ENCODE measurements at places on chromosomes 5 and 9.

DNA sequence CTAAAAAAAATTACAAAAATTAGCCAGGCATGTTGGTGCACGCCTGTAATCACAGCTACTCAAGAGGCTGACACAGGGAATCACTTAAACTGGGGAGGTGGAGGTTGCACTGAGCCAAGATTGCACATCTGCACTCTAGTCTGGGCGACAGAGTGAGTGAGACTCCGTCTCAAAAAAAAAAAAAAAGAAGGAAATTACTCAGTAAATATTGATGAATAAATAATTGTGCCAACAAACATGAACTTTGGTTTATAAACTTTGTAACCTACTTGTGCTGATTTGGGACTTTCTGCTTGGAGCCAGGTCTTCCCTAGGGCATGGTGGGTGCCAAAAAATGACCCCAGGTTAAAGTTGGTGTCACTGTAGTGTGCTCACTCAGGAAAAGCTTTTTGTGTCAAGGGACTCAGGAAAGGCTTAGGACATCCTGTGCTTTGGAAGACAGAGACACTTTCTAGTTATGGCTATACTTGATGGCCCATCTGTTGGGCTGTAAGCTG lies 19.0 kb downstream of the ABLIM3 start:
- no peak for DNase-seq

DNA sequence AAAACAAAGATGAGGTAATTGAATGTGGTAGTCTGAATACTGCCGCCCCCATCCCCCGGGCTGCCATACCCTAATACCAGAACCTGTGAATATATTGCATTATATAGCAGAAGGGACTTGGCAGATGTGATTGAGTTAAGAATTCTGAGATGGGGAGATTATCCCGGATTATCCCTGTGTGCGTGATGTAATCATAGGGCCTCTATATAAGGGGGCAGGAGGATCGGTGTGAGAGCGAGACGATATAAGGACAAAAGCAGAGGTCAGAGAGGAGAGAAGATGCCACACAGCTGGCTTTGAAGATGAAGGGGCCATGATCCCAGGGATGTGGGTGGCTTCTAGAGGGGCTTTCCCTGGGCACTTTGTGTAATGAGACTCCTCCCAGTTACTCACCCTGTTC lies 101.7 kb upstream of the TLE1 start:
- peak; percentile 80 for DNase-seq

- no peak for DNase-seq
Measured at GRCh38 chr5:54344653-54345052, 34.3 kb upstream of the ARL15 start.

DNA sequence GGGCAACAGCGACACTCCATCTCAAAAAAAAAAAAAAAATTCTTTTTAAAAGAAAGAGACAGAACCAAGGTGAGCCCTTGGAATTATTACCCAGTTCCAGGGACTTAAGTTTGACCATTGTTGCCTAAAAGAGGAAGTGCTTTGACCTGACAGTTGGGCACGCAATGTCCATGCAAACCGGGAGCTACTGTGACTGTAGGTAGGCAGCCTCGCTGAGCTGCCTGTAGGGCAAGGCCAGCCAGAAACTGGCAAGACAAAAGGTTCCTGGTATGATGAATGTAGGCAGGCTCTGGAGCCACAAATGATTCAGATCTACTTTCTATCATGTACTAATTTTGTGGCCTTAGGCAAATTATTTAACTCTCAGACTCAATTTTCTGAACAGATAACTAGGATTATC lies 334.8 kb upstream of the ZNF462 start:
- DNase-seq = no peak

DNA sequence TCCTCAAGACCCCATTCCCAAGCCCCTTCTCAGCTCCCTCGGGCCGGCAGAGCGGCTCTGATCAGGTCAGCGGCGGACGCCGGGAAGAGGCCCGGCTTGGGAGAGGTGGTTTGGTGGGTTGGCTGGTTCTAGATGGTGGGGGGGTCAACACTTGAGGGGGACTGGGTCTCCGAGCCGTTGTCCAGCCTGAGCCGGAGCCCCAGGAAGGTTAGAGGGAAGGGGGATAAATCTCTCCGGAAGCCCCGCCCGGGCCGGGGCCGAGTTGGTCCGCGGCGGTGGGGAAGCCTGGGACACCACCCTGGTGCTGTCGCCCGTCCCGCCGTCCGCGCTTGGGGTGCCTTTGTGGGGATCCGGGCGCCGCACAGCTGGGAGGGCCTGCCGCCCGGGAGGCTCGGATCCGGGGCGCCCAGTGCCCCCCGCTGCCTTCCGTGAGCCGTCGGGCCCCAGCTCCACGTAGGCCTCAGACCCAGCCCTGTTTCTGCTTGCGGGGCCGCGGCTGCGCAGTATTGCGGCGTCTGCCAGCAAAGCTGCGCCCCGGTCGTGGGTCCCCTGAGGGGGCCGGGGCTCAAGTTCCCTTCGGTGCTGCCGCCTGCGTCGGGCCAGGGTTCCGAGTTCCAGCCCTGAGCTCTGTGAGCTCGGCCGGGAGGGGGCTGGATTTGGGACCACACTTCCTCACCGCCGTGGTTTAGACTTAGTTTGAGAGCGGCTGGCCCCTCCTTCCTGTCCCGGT lies 542 bp upstream of the TRIM52 start:
- no peak for DNase-seq

- no peak for DNase-seq
Measured at GRCh38 chr5:85972539-85972938, 645.2 kb upstream of the COX7C start.

GRCh38 chr5:469752-470483 lies 26.9 kb downstream of the EXOC3 start:
- DNase-seq = no peak

- no peak for DNase-seq
Measured at GRCh38 chr5:151906246-151906645, 18.4 kb downstream of the GLRA1 start.

GRCh38 chr5:135266975-135267374 lies 132.1 kb downstream of the MACROH2A1 start:
- no peak for DNase-seq

GRCh38 chr5:133341915-133342710 lies 270.2 kb downstream of the FSTL4 start:
- no peak for DNase-seq

- DNase-seq = no peak
Measured at GRCh38 chr9:11757408-11757807, 935.8 kb upstream of the TYRP1 start.

- DNase-seq = no peak
Measured at GRCh38 chr9:110578575-110579033, 937 bp downstream of the SVEP1 start.

Data from NCI-H524 (cell line).